ENCODE measurements at places on chromosomes 16 and 17. TPM values are rescaled to one million over a fixed set of nuclear protein-coding genes. Genes with fewer than 3 reads are reported as not detected.

DNA sequence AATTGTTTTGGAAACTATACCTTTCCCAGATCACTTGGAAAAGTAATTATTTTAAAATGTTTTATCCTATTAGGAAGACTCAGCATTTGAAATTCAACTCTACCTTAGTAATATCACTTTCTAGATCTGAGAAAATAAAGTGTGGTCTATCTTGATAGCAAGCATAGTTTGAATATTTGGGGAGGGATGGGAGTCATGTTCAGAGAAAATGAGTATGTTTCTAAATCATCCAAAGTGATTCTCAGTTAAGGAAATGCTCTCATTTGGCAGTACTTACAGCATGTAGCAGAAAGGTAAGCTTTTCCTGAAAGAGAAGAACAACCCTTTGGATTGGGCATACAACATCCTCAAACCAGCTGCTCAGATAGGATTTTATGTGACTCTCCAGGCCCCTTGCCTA lies 6.9 kb downstream of the C17orf75 start:
- no peak overlapping the region for H3K4me3 ChIP-seq
- no peak for DNase-seq
- H3K27me3 ChIP-seq = no peaks in the 10 kb centered on the region
- H3K36me3 ChIP-seq = peaks cover 22% of the 10 kb centered on the region
- H3K27ac ChIP-seq = no peak overlapping the region

DNA sequence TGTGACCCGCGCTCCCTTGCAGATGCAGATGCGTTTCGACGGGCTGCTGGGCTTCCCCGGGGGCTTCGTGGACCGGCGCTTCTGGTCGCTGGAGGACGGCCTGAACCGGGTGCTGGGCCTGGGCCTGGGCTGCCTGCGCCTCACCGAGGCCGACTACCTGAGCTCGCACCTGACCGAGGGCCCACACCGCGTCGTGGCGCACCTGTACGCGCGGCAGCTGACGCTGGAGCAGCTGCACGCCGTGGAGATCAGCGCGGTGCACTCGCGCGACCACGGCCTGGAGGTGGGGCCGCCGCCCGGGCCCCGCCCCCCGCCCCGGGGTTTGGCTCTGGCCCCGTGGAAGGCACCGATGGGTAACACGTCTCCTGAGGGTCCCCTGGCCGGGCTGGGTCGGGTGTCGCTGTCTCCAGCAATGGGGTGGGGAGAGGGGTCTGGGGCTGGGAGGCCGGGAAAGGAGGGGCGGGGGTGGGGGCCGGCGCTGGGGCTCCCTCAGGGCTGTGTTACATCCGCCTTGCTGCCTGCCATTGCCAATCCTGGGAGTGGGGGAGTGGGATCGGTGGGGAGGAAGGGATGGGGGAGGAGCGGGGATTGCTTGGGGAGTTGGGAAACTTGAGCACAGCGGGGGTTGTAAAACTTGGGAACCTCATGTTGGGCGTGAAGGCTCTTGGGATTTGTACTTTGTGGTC lies 737 bp downstream of the NUDT16L1 start:
- peak overlapping the region; percentile 75 for H3K27ac ChIP-seq
- DNase-seq = peak; percentile 58
- peaks cover 17% of the 10 kb centered on the region for H3K4me1 ChIP-seq
- H3K36me3 ChIP-seq = peaks cover 3% of the 10 kb centered on the region
- H3K4me3 ChIP-seq = peak overlapping the region; percentile 77

GRCh38 chr16:70708366-70709246 lies 22.8 kb upstream of the MTSS2 start:
- H3K36me3 ChIP-seq = no peaks in the 10 kb centered on the region
- no peak overlapping the region for H3K27ac ChIP-seq
- H3K4me1 ChIP-seq = no peaks in the 10 kb centered on the region
- no peak overlapping the region for H3K4me3 ChIP-seq
- DNase-seq = no peak
- H3K27me3 ChIP-seq = no peaks in the 10 kb centered on the region

DNA sequence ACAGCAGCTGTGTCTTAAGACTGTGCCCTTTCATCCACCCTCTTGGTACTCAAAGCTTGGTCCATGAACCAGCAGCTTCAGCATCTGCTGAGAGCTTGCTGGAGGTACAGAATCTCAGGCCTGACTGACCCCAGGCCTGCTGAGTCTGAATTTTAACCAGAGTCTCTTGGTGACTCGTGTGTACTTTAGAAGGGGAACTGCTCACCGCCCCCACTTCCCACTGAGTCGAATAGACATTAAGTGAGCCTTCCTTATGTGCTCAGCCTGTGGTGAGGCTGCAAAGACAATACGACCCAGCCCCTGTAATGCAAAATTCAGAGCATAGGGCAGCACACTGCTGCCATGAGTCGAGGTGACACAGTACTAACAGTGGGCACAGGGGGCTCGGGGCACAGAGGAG lies 662.8 kb downstream of the WWOX start:
- no peak overlapping the region for H3K4me3 ChIP-seq
- peak; percentile 39 for DNase-seq
- H3K27ac ChIP-seq = no peak overlapping the region
- H3K4me1 ChIP-seq = no peaks in the 10 kb centered on the region

DNA sequence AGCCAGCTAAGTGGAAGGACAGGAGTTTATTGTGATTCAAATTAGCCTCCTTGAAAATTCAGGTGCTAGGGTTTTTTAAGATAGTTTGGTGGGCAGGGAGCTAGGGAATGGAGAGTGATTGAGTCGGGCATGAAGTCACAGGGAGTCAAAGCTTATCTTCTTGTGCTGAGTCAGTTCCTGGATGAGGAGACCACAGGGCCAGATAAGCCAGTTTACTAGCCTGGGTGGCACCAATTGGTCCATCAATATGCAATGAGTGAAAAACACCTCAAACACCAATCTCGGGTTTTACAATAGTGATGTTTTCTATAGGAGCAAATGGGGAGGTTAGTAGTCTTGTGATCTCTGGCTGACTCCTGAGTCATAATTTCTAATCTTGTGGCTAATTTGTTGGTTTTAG lies 165.1 kb downstream of the ABCC12 start:
- H3K36me3 ChIP-seq = no peaks in the 10 kb centered on the region
- DNase-seq = no peak
- no peak overlapping the region for H3K27ac ChIP-seq
- no peaks in the 10 kb centered on the region for H3K4me1 ChIP-seq

The AXIN2 gene
- total RNA-seq = 2.6 TPM

The SHPK gene
- 15.0 TPM for total RNA-seq
